ENCODE measurements at places on chromosomes 1 and 21. TPM values are rescaled to one million over a fixed set of nuclear protein-coding genes. Genes with fewer than 3 reads are reported as not detected.

The PATJ gene
- total RNA-seq = 14.2 TPM

The MOV10 gene
- 31.5 TPM for total RNA-seq

The GJB3 gene
- not detected for total RNA-seq

The S100A2 gene
- total RNA-seq = 3.3 TPM

The LORICRIN gene
- total RNA-seq = not detected

The KIF17 gene
- total RNA-seq = 3.0 TPM

The MYOG gene
- not detected for total RNA-seq

The CNKSR1 gene
- total RNA-seq = not detected

The FAM72A gene
- 2.9 TPM for total RNA-seq

The RYR2 gene
- total RNA-seq = 0.25 TPM

The COL24A1 gene
- 0.27 TPM for total RNA-seq

The TEX38 gene
- total RNA-seq = not detected

The ZSWIM5 gene
- 4.7 TPM for total RNA-seq

The SCAF4 gene
- 4.5 TPM for total RNA-seq

The FCRL2 gene
- not detected for total RNA-seq

The FCGR2B gene
- total RNA-seq = not detected

The LRRIQ3 gene
- total RNA-seq = 1.3 TPM

The OSCP1 gene
- total RNA-seq = 8.7 TPM

The GPR61 gene
- under 0.01 TPM for total RNA-seq

The FAM151A gene
- not detected for total RNA-seq

The TBX15 gene
- 0.63 TPM for total RNA-seq

The KRTAP11-1 gene
- total RNA-seq = not detected

The DMBX1 gene
- total RNA-seq = not detected

The RASAL2 gene
- 30.5 TPM for total RNA-seq
